ENCODE measurements at places on chromosomes 1 and 21.

DNA sequence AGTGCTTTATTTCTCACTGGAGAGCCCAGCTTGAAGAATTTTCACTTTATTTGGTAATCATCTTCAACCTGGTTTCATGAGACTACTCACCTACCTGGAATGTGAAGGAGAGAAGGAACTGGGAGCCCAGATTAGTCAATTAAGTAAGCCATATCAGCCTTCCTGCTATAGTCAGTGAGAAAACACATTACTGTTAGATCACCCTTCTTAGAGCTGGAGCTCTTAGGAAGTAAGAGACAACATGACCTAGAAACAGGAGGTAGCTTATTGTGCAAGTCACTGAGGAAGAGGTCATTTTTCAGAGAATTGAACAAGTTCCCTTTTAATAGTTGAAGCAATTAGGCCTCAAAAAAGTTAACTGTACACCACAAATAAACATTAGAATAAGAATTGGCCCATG is 49.2 kb upstream of the TEKT2 start:
- no peak for DNase-seq

- no peak for DNase-seq
Observed at GRCh38 chr1:39992234-39992633, 37.3 kb downstream of the MFSD2A start.

DNA sequence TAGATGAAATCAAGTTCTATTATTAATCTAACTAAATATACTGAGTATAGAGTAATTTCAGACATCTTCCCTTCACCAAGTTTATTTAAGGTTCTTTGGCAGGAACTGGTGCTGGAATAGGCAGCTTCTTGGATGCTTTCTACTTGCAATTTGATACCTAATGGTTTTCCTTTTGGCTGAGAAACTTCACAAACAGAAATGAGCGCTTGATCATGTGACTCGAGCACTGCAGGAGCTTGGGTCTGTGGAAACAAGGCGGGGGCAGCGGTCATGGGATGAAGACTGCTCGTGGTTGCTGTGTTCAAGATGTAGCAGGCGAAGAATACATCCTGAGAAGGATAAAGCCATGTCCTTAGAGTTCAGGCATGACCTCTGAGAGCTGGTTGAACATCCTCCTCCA is 136.8 kb downstream of the PTPRC start:
- peak; percentile 79 for DNase-seq

- DNase-seq, result no peak
Observed at GRCh38 chr1:167861664-167862381, 52.1 kb downstream of the ADCY10 start.
